NCI-H1048 (cell line): ENCODE measurements at places on chromosomes 16 and 17.

GRCh38 chr17:13704333-13704732 lies 102.6 kb upstream of the HS3ST3A1 start:
- DNase-seq: no peak

DNA sequence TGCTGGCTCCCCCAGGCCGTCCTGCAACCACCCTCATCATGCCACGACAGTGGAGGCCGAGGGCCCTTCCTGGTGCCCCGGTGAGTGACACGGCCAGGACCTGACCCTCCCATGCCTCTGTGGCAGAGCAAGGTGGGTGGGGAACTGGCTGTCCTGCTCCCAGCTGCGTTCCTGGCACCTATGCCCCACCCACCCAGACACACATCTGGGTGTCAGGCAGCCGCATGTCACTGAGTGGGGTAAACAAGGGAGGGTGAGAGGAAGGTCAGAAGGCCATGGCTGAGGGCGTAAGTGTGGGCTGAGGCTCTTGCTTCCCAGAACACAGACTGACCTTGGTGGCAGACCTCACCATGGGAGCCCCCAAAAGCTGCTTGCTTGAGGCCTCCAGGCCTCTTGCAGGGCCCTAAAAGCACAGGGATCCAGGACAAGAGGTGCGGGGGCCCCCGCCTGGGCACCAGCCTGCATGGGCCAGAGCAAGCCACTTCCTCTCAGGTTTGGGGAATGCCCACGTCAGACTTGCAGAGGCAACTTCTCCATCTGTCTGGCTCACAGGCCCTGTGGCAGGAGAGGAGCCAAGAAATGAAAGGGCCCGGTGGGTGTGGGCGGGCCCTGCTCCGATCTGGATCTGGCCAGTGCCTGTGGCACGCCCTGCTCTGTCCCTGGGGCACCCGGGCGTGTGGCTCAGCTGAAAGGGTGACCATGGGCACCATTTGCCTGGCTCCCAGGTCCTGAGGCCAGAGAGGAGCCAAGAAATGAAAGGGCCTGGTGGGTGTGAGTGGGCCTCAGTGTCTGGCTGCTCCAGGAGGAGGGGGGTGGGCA lies 3.9 kb upstream of the CCDC57 start:
- DNase-seq: no peak

DNA sequence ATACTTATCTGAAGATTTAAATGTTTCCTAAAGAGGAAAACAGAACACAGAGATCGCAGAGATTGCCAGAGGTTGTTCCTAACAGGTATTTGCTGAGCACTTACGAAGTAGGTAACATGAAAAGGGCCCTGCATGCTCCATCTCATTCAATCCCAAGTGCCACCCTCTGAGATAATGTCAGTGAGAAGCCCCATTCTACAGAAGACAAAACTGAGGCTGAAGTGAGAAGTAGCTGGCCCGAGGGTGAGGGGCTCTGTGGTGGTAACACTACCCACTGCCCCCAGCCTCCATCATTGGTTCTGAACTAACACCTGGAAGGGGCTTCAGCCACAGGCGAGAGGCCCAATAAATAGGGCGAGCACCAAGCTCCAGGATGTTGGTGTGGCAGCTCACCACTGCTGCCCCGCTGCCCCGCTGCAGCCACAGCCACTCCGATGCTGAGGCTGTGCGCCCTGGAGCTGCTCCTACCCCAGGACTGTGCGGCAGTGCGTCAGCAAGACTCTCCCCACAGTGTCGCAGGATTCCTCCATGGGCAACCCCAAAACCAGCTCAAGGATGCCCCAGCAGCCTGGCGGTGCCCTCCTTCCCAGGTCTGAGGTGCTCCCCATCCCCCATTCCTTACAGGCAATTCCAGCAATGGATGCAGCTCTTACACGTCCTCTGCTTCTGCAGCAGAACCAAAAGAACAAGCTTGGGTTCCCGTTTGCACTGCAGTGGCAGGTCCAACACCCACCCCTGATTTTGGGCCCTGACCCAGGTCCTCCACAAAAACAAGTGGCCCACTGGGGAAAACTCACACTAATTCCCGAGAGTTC lies 10.3 kb downstream of the FLCN start:
- no peak for DNase-seq

- DNase-seq: no peak
Observed at GRCh38 chr17:71316176-71316897, 804.5 kb upstream of the SOX9 start.

- no peak for DNase-seq
Observed at GRCh38 chr16:66353055-66353454, 13.4 kb upstream of the CDH5 start.

DNA sequence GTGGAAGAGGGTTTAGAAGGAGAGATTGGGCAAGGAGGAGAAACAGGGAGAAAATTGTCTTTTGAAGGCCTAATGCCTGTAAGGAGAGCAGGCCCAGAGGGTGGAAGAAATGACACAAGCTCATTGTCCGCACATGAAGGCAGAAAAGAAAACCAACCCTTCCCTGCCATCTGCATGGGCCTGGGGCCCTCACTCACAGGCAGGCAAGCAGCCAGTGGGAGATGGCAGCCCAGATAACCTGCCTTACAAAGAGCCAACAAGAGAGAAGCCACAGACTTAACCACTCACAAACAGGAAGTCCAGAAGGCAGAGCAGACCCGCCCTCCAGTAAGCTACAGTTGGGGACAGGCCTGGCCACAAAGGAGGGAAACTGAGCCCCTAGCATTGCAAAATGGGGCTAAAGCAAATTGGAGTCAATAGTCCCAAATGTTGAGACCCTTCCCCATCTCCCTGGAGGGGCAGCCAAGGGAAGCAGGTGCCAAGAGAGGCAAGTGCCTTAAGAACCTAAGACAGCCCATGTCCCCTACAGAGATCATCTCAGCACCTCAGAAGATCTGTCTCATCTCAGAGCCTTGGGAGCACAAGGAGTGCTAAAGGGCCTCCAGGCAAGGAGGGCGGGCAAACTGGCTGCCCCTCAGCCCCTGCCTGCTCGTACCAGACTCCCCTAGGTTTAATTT lies 7.3 kb upstream of the TSPOAP1 start:
- DNase-seq: no peak

DNA sequence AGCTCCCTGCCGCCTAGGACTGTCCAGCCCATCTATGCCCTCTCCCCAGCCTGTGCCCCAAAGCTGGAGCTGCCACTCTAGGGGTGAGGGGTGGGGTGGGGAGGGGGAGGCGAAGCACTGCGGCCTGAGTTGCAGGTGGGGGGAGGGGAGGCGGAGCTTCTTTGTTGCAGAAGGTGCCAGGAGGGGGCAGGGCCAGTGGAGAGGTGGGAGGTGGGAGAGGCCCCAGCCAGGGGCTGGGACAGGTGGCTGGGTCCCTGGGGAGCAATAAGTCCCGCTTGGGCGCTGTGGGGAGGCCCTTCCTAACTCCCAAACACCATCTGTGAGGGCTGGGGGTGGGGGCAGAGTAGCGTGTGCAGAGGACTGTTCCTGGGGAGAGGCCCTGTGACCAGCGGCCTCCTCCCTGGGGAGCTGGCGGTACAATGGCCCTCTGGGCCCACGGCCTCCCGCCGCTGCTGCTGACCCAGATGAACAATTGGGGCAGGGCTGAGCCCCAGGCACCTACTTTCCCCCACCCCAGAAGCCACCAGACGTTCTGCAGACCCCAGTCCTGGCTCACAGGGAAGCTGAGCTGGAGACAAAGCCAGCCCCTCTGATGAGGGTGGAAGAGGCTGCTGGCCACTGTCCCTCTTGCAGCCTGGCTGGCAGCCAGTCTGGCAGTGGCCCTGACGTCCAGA lies 2.2 kb upstream of the NTN3 start:
- no peak for DNase-seq

DNA sequence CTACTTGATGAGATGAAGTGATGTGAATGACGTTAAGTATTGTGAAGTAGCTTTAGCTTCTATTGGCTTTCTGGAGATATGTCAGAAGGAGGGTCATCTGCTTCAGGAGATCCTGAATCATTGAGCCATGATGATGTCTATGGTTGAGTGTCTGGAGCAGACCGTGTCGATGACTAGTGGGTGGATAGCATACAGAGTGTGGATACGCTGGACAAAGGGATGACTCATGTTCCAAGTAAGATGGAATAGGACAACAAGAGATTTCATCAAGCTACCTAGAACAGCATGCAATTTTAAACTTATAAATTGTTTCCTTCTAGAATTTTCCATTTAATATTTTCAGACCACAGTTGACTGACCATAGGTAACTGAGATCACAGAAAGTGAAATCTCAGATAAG lies 116.1 kb upstream of the RBBP6 start:
- DNase-seq: no peak
